ENCODE measurements at places on chromosomes 6 and 20.
A peak's percentile ranks its signal among the peaks of the same experiment; 100 is the strongest.

DNA sequence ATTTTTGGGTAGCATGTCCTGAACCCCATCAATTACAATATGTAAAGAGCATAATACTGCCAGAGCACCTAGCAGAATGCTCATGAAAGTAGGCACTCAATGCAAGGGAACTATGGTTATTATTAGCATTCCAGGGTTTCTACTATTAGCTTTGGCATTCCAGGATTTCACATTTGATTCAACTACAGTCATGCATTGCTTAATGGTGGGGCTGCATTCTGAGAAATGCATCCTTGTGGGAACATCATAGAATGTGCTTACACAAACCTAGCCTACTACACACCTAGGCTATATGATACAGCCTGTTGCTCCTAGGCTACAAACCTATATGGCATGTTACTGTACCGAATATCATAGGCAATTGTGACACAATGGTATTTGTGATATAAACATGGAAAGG is 247.8 kb downstream of the CD83 start:
- DNase-seq = no peak

DNA sequence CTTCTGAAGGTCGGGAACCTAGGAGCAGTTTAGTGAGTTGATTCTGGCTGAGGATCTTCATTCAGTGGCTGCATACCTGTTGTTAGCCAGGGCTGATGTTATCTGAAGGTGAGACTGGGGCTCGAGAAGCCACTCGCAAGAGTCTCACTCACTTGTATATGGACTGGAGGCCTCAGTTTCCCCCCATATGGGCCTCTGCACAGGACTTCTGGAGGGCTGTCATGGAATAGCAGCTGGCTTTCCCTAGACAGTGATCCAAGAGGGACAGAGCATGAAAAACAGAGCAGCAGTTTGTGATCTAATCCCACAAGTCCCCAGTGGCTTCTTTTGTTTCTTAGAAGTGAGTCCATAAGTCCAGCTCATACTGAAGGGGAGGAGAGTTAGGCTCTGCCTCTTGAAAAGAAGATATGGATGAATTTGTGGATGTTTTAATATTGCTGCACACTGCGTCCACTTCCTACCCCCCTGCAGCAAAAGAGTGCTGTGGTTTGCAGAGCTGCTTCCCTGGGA is 623.4 kb downstream of the CDH26 start:
- no peak for DNase-seq

- no peak for DNase-seq
Measured at GRCh38 chr20:57892471-57892870, 182.7 kb upstream of the PMEPA1 start.

DNA sequence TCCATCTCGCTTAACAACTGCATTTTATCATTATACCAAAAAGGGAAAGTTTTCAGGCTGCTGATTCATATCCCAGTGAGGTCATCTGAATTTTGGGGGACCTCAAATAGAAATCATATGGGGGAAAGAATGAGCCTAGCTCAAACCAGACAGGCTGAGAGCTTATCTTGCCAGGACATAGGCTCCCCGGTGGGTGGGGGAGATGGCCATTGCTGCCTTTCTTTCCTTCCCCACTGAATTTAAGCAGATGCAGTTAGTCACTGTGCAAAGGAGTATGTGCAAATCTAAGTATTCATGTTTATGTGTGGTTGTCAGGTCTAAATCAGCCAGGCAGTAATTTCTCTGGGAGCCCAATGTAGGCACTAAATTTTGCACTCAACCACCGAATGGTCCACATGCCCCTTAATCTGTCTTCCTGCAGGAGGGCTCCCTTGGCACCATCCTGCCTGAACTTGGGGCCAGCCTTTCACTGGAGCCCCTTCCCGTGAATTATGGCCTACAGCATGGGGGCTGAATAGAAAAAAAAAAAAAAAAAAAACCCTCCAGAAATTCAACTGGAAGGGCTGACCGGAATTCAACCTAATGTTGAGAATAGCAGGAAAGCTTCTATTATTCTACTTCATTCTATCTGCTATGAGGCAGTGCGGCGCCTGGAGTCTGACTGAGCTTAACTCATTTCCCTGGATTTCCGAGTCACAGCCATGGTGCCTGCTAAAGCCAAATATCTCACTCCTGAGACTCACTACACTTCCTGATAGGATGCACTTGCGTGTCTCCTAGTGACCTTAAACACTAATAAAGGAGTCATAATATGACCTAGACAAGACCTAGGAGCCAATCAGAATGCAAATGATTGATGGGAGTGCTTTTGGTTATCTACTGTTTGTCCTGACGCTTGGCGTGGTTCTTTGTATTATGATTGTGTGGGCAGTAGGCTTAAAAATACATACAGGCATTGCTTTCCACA is 161.5 kb upstream of the HEY2 start:
- DNase-seq = peak; percentile 3

DNA sequence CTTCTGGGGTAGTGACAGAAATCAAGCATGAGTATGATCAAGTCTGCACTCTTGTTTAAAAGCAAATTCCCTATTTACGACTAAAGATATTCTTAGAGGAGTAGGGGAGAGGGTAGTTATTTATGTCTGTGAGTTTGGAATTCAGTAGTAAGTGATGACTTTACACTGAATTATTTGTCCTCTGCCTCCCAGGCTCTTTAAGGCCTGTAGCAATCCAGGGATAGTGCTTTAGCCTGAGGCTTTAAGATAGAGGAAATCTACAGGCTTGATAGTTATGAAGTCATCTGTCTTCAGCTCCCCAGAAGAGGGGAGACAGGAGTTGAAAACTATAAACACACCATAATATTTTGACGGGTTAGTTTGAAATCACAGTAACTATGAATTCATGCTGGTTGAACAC is 664.5 kb downstream of the EPM2A start:
- DNase-seq = no peak

GRCh38 chr6:70371454-70372105 is 41.7 kb upstream of the FAM135A start:
- DNase-seq = peak; percentile 92

- peak; percentile 42 for DNase-seq
Measured at GRCh38 chr6:40719671-40720374, 132.7 kb upstream of the LRFN2 start.

- DNase-seq = no peak
Measured at GRCh38 chr6:143478479-143479062, 28.0 kb downstream of the PEX3 start.

DNA sequence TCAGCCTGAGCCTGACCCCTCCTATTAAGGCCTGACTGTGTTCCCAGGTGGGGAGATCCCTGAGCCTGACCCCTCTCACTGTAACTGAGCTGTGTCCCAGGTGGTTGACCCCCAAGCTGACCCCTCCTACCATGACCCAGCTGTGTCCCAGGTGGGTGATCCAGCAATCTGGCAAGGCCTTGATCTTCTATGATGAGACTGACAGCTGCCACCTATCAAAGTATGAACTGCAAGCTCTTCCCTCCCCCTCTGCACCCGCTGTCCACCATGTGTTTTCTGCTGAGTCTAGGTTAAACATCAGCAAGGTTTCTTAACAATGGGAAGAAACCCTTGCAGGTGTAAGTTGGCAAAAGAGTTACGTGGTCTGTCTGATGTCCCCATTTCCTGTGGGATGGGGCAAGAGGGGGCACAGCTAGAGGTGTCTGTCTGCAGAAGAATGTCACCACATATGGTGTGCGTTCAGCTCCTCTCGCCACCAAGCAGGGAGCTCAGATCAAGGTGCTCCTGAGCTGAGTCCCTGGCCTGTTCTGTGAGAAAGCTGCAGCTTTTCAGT is 5.9 kb downstream of the PXDC1 start:
- DNase-seq = no peak

- no peak for DNase-seq
Measured at GRCh38 chr20:3667434-3668037, 4.3 kb upstream of the GFRA4 start.

DNA sequence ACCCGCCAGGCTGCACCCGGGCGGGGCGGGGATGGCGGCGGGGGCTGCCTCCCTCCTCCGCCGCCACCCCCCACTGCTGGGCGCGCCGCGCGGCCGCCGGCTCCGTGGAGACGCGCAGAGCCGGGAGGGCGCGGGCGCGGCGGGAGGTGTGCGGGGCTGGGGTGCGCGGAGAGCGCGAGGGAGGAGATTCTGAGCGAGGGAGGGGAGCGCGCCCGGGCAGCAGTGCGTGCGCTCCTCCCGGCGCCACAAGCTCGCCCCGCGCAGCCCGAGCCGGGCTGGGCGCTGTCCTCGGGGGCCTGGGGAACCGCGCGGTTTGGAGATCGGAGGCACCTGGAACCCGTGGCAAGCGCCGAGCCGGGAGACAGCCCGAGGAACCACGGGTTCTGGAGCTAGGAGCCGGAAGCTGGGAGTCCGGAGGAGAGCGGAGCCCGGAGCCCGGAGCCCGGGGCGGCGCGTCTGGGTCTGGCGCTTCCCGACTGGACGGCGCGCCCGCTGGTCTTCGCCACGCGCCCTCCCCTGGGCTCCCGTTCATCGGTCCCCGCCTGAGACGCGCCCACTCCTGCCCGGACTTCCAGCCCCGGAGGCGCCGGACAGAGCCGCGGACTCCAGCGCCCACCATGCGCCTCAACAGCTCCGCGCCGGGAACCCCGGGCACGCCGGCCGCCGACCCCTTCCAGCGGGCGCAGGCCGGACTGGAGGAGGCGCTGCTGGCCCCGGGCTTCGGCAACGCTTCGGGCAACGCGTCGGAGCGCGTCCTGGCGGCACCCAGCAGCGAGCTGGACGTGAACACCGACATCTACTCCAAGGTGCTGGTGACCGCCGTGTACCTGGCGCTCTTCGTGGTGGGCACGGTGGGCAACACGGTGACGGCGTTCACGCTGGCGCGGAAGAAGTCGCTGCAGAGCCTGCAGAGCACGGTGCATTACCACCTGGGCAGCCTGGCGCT is at the start of gene NTSR1:
TSS of gene NTSR1 (plus strand) at position 246 of the 946 bp plus-strand sequence. CDS start at position 618, 372 bp downstream.
- DNase-seq = no peak

- no peak for DNase-seq
Measured at GRCh38 chr6:155678361-155678760, 222.7 kb upstream of the NOX3 start.

DNA sequence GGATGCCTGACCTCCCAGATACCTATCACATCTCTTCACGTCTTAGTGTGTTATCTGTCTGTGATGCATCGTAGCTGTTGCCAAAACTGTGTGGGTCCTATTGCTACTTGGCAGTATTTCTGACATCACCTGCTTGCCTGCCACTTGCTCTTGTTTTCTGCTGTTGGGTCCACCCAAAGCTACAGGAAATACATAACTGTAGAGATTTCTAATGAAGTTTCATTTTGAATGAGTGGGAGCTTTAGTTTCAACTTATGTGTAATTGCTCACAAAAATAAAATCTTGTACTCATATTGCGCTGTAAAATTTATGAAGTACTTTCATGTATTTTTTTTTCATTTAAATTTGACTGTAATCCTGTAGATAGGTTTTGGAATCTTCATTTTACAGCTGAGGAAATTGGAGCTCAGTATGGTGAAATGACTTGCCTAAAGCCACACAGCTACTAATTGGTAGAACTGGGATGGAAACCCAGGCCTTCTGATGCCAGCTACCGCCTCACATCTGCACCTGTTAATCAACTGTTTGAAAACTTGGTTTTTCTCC is 113.6 kb upstream of the MAN1A1 start:
- no peak for DNase-seq

GRCh38 chr20:36881331-36881730 is 5.4 kb downstream of the TLDC2 start:
- no peak for DNase-seq

GRCh38 chr6:135880066-135880972 is 28.8 kb downstream of the PDE7B start:
- peak; percentile 56 for DNase-seq

GRCh38 chr6:30006170-30007131 is 54.6 kb upstream of the POLR1H start:
- peak; percentile 16 for DNase-seq

GRCh38 chr20:49356676-49357075 is 78.8 kb upstream of the ZNFX1 start:
- no peak for DNase-seq

GRCh38 chr20:23255716-23256385 is 94.7 kb upstream of the NXT1 start:
- no peak for DNase-seq

- peak; percentile 63 for DNase-seq
Measured at GRCh38 chr6:70413992-70414494, 735 bp downstream of the FAM135A start.

- DNase-seq = peak; percentile 39
Measured at GRCh38 chr6:155452576-155452975, 3.1 kb downstream of the NOX3 start.

DNA sequence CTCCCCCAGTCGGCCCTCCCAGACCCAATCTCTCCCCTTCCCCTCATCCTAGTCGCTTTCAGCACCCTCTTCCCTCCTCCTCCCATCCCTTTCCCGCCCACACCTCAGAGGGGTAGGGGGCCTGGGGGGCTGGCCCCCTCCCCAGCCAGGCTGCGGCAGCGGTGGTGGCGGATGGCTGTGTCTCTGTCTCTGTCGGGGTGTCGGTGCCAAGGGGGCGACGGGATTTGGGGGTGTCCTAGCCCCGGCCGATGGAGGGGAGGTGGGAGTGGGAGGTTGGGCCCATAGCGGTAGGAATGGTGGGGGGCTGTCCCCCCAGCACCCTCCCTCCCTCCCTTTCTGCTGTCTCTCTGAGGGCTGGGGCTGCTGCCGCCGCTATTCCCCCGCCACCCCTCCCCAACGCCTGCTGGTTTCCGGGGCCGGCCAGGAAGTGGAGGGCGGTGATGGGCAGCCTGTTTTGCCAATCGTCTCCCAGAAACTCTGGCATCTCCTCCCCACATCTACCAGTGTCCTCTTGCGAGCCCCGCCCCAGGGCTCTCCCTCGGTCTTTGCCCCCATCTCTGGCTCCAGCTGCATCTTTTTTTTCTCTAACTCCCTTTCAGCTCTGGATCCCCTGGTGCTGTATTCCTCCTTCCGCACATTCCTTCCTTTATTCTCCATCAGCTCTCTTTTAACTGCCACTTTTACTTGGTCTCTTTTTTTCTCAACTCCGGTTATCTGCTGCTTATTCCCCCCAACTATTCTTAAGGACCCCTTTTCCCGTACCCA is at the start of gene AGPAT1:
TSS of gene AGPAT1 (minus strand) at position 374 of the 765 bp plus-strand sequence. CDS start 4,588 bp downstream, outside the sequence.
- peak; percentile 98 for DNase-seq

- DNase-seq = peak; percentile 37
Measured at GRCh38 chr20:63032861-63033793, 26.4 kb upstream of the BHLHE23 start.

GRCh38 chr6:68559716-68560115 is 75.4 kb upstream of the ADGRB3 start:
- DNase-seq = no peak

DNA sequence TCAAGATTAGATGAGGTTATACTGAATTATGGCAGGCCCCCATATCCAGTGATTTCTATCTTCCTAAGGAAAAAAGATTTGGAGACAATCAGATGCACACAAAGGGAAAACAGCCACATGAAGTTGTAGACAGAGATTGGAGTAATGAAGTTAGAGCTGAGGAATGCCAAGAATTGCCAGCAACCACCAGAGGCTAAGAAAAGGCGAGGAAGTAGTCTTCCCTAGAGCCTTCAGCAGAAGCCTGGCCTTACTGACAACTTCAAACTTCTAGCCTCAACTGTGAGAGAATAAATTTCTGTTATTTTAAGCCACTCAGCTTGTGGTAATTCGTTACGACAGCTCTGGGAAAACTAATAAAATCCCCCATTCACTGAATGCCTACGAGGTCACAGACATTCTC is 473.9 kb downstream of the COL12A1 start:
- DNase-seq = no peak

DNA sequence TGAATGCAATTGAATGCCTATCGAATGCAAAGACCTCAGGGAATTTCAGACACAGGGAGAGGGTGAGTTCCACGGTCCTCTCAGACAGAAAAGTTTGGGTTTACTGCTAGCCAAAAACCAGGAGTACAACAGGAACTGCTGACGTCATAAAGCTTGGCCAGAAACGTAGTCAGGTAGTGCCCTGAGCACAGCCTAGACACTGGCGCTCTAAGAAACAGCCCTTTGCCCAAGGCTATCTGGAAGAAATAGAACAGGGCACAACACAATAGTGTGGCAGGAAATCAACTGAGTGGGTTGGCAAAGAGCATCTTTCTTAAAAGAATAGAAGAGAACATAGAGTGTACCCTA is 58.0 kb downstream of the GFOD1 start:
- DNase-seq = no peak

Data from hematopoietic multipotent progenitor cell treated with erythropoietin and hydrocortisone succinate and interleukin-3 and kit ligand, for 4 days (in vitro differentiated cells).